Stimulated activated naive CD4-positive, alpha-beta T cell treated with Interleukin-2 at 50 U/mL for 16 hours (primary cell): ENCODE measurements at places on chromosomes 7 and 10.

GRCh38 chr10:48634984-48635557 lies 30.2 kb upstream of the ARHGAP22 start:
- DNase-seq: no peak

DNA sequence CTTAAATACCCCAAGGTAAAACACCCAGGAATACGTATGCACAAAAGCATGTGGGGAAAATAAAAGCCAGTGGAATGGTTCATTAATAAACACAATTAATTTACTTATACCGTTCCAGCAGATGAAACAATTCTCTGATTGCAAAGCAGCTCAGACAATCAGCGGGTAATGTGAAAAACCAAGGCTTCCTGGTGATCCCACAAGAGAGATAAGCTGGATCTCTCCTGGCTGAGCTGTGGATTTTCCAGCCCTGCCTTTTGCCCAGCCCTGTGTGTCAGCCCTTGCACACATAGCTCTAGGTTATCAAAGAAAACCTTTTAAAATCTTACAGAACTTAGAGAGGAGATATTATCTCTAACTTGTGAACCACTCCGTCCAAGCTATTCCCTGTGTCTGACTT lies 1010.7 kb upstream of the AUTS2 start:
- DNase-seq: no peak

- no peak for DNase-seq
These were observed 61.2 kb downstream of the DNAJB6 start for GRCh38 chr7:157397731-157398691.

DNA sequence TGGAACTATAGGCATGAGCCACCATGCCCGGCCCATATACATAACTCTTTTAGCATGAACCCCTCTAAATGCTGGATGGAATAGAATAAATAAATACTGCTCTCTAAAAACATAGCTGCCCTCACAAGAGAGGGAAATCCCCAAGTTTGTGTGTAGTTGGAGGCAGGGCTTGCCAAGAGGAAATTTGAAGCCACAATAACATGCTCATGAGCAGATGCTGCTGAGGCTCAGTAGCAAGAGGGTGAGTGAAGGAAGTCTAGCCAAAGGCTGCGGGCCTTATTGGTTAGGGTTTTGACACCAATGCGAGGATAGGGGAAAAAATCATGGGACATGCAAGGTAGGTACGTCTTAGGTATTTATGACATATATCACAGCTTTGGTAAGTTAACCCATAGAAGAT lies 17.3 kb downstream of the TPK1 start:
- peak; percentile 14 for DNase-seq

DNA sequence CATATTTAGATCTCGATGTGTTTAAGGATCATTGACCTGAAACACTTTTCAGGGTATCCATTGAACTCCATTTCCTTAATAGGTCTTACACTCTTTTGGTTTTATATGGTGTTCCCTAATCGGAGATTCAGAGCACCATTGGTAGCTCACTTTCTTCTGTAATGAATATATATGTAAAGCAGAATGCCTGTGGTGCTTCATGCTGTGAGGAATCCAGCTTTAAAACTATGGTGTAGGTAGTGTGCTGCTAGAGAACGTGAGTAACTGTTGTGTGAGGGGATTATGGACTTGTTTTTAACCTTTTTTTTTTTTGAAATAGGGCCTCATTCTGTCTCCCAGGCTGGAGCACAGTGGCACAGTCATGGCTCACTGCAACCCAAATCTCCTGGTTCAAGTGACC lies 376.9 kb upstream of the LRGUK start:
- no peak for DNase-seq

DNA sequence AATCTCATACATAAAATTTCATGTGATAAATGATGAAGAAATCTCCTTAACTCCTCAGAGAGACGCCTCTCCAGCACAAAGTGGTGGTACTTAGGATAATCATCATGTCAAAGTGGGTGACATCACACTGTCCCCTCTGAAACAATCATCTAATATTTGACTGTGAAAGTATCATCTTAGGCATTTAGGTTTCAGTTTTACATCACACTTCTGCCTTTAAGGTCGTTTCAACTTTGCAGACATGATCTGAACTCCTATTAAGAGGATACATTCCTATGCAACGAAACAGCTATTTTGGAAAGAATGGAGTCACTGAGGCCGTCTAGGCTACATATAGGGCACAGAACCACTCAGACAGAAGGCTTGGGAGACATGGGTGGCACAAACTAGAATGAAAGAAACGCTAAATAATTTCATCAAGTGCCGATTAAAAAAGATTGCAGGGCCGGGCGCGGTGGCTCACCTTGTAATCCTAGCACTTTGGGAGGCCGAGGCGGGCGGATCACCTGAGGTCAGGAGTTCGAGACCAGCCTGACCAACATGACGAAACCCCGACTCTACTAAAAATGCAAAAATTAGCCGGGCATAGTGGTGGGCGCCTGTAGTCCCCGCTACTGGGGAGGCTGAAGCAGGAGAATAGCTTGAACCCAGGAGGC lies 2.0 kb downstream of the VOPP1 start:
- no peak for DNase-seq

GRCh38 chr7:1241603-1242255 lies 9.1 kb downstream of the UNCX start:
- no peak for DNase-seq

DNA sequence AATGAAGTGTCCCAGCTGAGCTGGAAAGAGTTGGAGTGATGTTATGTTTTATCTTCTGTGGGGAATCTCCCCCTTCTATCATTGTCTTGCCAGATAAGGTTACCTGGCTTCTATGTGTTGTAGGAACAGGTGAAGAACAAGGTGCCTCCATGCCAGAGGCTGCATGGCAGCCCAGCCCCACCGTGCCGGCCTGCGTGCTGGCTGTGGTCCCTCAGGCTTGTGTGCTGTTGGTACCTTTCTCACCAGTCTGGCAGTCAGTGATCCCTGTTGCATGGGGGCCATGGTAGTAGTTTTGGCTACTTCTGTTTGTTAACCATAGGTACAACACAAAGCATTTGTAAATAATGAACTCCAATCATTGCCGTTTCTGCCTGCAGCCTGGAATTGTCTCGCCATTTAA lies 37.9 kb downstream of the CCM2 start:
- no peak for DNase-seq

- DNase-seq: no peak
These were observed 38.2 kb downstream of the KCND2 start for GRCh38 chr7:120311028-120311788.

DNA sequence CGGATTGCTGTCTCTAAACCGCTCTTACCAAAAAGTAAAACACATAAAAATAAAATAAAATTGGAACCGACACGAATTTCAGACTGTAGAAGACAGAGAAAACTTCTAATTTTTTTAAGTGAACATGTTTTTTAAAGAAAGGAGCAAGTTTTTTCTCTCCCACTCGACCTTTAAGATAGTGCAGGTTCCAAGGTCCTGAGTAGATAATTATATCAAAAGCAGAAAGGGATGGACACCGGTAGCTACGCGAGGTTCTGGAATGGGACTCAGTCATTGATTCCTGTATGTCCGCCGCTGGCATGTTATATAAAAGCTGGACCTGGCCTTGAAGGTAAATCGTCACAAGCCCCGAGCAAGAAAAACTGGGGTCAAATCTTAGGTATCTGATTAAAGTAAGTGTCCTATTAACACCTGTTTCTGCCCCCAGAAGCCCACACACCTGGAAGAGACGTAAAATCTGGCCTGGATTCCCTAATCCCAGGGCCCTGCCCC lies 462 bp upstream of the CISD1 start:
- DNase-seq: no peak

GRCh38 chr10:22466763-22467334 lies 121.6 kb downstream of the SPAG6 start:
- no peak for DNase-seq

DNA sequence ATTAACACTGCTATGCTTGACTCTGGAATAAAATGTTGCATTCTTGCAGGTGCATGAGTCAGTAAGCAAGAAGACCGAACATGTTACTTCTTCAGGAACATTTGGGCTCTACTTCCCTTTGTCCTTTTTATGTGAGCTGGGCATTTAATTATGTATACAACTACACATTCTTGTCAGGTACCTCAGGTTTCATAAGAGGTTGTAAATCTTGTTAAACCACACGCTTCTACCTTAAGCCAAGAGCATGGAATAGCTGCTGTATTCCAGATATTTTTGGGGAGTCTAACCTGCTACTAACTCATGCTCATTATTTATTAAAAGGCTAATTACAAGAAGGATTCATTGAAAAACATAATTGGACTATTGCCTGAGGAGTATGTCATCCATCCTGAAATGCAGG lies 414.2 kb upstream of the KLF6 start:
- DNase-seq: no peak

DNA sequence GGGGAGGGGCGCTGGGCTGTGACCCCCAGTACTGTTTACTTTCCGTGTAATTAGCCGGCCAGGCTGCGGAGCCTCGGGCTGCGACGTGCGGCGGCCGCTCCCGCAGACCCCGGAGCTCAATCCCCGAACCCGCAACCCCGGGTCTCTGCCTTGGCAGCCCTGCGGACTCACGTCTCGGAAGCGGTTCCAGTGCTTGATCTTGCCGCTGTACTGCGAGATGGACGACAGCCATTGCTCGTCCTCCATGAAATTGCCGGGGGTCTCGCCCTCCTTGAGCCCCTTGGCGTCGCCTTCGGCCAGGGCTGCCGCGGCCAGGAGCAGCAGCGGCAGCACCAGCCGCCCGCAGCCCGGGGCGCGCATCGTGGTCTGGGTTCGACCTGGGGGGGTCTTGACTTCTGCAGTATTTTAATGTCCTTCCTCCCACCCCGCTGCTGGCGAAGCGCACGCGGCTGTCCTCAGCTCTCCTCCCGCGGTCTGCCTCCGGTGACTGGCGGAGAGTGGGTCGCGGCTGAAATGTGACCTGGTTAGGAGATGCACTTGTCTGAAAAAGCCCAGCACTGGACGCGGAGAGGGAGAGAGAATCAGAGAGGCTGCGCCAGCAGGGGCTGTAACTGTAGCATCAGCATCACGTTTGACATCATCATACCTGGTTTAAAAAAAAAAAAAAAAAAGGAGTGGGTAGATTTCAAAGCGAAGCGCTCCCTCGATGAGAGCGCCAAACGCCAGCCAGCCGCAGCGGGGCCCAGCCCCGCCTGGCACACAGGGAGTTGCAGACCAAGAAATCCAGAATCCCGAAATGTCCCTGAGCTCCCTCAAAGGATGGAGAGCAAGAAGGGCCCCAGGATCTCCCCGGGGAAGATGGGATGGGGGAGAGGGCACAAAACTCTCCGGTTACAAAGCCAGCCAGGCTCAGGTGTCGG lies at the start of gene SPOCK2:
TSS of gene SPOCK2 (minus strand) at position 583 of the 920 bp plus-strand sequence. CDS start at position 360, 223 bp downstream.
- peak; percentile 69 for DNase-seq

DNA sequence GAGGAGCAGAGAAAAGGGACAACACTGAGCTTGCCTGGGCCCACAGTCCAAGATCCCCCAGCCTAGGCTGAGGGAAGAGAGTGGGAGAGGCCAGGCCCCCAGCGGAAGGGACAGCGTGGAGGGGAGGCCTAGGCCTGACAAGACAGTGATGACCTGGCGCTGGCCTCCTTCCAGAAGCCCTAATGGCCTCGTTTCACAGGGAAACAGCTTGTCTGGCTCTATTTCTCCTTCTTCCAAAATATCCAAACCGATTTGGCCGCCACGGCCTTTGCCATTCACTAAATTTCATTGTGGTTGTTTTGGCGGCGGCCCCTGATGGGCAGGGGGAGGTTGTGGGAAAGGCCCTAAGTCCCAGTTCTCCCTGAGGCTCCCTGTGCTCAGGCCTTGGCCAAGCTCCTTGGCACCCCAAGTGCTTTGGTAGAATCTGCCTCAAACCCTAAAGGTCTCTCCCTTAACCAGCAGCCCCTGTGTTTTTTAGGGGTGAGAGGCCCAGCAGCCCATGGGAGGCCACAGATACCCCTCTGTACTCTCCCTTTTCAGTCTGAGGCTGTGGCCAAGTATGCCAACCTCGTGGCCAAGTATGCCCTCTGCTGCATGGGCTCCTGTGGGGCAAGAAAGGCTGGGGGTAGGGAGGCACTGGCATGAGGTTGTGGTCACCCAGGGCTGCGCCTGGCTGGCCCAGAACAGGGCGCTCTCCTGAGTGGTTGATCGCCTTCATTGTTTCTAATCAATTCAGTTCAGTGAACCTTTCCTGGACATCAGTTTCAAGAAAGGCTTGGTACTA lies 37.3 kb downstream of the PAX2 start:
- DNase-seq: no peak
